Hematopoietic multipotent progenitor cell (in vitro differentiated cells): ENCODE measurements at places on chromosomes 3 and 15. TPM values are rescaled to one million over a fixed set of nuclear protein-coding genes. Genes with fewer than 3 reads are reported as not detected.

ATP13A5 gene
- total RNA-seq: not detected

GPR160 gene
- 1.6 TPM for total RNA-seq

GRCh38 chr3:130250982-130251381, 94.5 kb upstream of the COL6A5 start:
- no peak for DNase-seq

DNA sequence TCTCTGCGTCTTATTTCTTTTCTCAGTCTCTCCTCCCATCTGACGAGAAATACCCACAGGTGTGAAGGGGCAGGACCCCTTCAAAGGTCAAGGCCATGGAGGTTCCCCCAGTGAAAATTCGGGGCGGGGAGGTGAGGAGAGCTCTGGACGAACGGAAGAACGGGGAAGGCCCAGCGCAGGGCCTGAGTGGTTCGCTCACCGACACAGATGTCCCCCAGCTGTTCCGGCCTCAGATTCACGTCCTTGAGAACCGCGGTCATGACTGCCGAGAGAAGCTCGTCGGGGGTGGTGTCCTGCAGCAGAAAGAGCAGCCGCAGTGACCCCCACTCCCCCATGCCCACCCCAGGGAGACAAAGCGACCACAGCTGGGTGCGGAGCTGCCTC, 542 bp downstream of the ACAA1 start:
- no peak for DNase-seq

- DNase-seq: no peak
Observed at GRCh38 chr15:47955021-47955420, 165.8 kb upstream of the SLC24A5 start.

ZNF80 gene
- total RNA-seq: not detected

ASB14 gene
- total RNA-seq: not detected

- DNase-seq: no peak
Observed at GRCh38 chr15:63244399-63244798, 33.0 kb upstream of the APH1B start.

DNA sequence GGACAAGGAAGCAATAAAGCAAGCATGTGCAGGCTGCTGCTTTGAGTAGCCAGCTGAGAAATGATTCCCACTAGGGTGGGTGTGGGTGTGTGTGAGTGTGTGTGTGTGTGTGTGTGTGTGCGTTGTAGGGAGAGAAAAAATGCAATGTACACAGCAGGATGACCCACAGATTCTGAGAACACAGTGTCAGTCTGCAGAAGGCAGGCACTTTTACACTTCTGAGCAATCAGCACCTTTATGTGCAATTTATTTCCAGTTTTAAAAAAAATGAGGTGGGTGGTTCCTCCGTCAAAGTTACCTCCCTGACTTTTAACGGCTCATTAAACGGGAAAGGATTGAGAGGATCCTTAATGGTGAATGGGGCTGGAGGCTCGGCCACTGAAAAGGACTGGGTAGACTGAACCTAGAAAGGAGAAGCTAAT, 38.5 kb upstream of the LIPC start:
- no peak for DNase-seq

GRCh38 chr3:127961124-127961523, 46.1 kb downstream of the KBTBD12 start:
- no peak for DNase-seq

GRIP2 gene
- not detected for total RNA-seq

KLHL18 gene
- 18.9 TPM for total RNA-seq

- DNase-seq: no peak
Observed at GRCh38 chr3:87367736-87368135, 91.4 kb upstream of the POU1F1 start.

FBXL2 gene
- 1.9 TPM for total RNA-seq

GRCh38 chr3:53846134-53846850, at the start of the genes CHDH and IL17RB:
Gene CHDH (minus strand): TSS chr3:53846419. CDS start chr3:53824008, 22,411 bp downstream.
Gene IL17RB (plus strand): TSS chr3:53846568. CDS start chr3:53846589, 21 bp downstream.
- DNase-seq: peak; percentile 11

GRCh38 chr3:71629289-71629688, 45.8 kb upstream of the FOXP1 start:
- no peak for DNase-seq

DNA sequence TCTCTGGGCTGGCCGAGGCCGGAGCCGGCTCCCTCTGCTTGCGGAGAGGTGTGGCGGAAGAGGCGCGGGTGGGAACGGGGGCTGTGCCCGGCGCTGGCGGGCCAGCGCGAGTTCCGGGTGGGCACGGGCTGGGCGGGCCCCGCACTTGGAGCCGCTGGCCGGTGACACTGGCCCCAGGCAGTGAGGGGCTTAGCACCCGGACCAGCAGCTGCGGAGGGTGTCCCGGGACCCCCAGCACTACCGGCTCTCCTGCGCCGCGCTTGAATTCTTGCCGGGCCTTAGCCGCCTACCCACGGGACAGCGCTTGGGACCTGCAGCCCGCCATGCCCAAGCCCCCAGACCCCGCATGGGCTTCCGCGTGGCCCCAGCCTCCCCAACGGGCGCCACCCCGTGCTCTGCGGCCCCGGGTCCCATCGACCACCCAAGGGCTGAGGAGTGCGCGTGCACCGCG, 736.3 kb upstream of the ARRDC4 start:
- no peak for DNase-seq

DNA sequence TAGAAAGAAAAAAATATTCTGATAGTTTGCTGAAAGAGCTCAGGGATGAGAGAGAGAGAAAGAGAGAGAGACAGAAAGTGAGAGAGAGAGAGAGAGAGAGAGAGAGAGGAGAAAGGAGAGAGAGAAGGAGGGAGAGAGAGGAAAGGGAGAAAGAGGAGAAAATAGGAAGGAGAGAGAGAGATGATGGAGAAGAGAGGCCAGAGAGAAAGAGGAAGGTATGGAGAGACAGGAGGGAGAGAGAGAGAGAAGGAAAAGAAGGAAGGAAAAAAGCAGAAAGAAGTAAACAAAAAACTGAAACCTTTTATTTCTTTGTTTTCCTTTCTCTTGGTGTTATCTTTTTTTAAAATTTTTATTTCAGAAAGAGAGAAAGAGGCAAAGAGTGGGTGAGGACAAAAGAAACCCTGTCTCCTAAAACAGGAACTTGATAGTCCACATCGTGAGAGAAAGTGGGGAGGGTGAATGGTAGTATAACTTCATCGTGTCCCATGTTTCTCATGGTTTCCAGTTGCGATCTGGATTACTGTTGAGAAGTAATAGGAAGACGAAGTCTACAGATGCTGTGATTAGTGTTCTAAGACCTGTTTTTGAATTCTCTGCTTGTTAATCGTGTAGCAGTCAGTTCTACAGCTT, 279.7 kb downstream of the LPP start:
- no peak for DNase-seq

TEX55 gene
- under 0.01 TPM for total RNA-seq

- DNase-seq: no peak
Observed at GRCh38 chr15:92821491-92822116, 78.5 kb upstream of the CHD2 start.

DNA sequence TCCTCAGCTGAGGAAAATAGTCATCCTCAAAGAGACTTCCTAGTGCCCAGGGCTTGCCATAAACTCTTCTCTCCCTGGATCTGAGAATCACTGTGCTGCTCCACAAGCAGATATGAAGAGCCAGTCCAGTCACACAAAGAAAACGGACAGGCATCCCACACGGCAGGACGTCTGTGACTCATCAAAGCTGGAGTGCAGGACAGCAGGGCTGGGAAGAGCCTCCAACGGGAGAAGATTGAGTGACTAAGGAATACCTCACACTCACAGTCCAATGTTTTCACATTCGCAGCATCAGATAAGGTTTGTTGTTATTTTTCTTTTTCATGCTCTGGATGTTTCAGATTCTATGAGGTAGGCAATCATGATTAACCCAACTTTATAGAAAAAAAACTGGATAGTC, 57.8 kb downstream of the NEK10 start:
- no peak for DNase-seq

IMPG2 gene
- total RNA-seq: 0.27 TPM

- DNase-seq: no peak
Observed at GRCh38 chr15:60683156-60683555, 204.2 kb upstream of the ICE2 start.

- DNase-seq: peak; percentile 32
Observed at GRCh38 chr15:55799291-55800212, 56.6 kb upstream of the PRTG start.

DNA sequence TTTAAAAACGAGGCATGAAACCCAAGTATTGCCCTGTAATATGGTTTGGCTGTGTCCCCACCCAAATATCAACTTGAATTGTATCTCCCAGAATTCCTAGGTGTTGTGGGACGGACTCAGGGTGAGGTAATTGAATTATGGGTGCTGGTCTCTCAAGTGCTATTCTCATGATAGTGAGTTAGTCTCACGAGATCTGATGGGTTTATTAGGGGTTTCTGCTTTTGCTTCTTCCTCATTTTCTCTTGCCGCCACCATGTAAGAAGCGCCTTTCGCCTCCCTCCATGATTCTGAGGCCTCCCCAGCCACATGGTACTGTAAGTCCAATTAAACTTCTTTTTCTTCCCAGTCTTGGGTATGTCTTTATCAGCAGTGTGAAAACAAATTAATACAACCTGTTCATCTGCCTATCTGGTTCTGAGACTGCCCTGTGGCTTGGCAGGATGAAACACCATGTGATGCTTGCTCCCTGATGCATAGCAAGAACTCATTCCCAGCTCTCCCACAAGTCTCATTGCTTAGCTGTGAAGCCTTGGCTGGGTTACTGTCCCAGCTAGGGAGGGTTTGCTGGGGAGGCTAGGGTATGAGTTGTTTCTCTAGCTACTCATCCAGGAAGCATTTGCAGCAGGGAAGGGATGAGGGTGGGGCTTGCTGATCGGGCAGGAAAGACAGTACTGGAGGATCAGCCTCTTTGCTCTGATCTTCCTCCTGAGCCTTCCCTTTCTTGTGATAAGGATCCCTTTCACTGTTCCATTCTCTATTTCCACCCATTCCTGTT, 3.7 kb upstream of the SQOR start:
- DNase-seq: no peak

PCOLCE2 gene
- 0.54 TPM for total RNA-seq

DNA sequence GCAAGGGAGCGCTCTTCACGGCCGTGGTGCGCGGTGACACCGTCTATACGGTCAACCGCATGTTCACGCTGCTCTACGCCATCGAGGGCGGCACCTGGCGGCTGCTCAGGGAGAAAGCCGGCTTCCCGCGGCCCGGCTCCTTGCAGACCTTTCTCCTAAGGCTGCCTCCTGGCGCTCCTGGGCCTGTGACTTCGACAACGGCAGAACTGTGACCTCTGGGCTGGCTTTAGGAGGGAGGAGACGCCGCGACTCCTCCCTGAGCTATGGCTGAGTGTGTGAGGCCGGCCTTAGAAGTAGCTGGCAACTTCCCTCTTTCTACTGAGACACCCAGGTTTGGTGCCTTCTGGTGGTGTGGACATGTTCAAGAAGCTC, 1.4 kb downstream of the KBTBD13 start:
- peak; percentile 78 for DNase-seq

CCR2 gene
- 0.81 TPM for total RNA-seq

DNA sequence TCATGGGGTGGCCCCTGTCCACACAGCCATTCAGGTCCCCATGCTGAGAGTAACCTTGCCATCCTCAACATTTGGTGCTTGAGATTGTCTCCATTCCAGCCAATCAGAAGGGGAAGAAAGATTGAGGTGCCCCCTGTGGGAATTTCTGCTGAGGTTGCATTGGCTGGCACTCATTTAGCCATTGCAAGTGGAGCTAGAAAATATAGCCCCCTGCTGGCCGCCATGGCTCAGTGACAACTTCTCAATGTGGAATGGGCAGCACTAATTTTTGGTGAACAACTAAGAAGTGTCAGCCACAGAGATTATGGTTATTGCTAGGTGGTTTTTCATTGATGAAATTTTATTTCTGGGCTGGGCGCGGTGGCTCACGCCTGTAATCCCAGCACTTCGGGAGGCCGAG, 22.0 kb downstream of the COL6A6 start:
- no peak for DNase-seq

SLC9A9 gene
- total RNA-seq: 9.7 TPM

CSPG4 gene
- under 0.01 TPM for total RNA-seq

- no peak for DNase-seq
Observed at GRCh38 chr15:75648156-75649000, 666 bp downstream of the SNX33 start.

DNA sequence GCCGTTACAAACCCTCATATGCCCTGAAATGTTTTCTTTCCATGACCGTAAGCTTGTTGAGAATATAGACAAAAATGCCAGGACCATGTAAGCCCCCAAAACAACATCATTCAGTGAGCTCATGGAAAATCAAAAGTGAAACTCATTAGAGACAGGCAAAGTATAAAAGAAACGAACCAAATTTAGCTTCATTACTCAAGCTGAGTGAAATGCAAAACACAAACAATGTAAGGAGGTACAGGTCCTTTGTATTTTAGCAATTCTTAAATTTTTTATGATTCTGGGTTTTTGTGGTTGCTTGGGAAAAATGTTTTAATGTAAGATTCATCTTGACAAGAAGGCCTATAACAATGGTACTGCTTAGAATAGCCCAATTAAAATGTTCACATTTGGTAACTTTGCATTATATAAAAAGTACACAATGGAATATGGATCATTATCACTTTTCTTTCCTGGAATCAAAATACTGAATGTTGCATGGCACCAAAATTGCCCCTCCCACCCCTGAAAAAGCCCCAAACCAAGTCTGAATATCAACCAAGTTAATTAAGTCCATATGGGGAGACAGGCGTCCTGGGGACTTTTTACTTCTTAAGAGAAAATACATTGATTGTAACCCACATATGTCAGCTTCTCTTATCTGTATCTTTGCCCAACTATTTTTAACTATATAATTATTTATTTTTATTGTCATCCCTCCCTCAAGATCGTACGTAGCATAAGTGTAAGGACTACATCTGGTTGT, 247.7 kb upstream of the CDIN1 start:
- no peak for DNase-seq
